Activated CD8-positive, alpha-beta T cell treated with anti-CD3 and anti-CD28 coated beads, Interleukin-2, amount 10 ng/mL, durations not matched to agents 7 days and 5 days (primary cell): ENCODE measurements at places on chromosomes 7 and 10. TPM values are rescaled to one million over a fixed set of nuclear protein-coding genes. Genes with fewer than 3 reads are reported as not detected.

The WASL gene
- total RNA-seq, result 7.5 TPM

The C10orf53 gene
- not detected for total RNA-seq

The LIPJ gene
- not detected for total RNA-seq

The TLX1 gene
- not detected for total RNA-seq

The CUZD1 gene
- 3.1 TPM for total RNA-seq
